ENCODE measurements at places on chromosomes 13 and 19.

DNA sequence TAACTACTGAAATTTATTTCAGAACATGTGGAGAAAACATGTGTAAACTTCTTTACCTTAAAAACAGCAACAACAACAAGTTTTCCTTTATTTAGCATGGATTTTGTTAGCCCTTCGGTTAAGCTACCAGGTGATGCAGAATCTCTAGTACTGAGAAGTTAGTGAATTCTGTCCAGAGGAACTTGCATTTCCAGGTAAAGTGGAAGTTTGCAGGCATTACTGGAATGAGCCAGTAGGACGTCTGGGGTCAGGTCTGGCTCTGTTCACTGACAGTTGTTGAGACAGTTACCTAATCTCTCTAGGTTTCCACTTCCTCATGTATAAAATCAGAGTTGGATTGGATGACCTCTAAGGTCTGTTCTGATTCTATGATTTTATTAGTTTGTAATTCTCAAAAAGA, 244.3 kb downstream of the OLFM4 start:
- DNase-seq: no peak

- no peak for DNase-seq
Measured at GRCh38 chr19:35755550-35756376, 1.1 kb downstream of the HSPB6 start.

DNA sequence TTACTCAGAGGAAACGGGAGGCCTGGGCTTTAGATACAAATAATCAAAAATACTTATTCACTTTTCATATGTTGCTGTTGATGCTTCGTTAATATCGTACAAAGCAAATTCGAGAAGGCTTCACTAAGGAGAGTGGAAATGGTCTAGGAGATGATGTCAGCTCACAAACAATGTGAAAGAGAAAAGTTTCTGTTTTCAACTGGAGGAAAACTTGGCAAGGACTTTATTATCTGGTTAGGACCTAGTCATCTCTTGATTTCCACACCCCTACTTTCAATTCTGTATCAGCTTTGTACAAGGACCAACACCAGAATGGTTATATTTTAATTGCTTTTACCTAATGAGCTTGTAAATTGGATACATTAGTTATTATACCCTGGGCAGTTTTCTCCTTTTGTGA, 88.0 kb downstream of the SLC10A2 start:
- no peak for DNase-seq

GRCh38 chr13:44726214-44726613, 150.1 kb upstream of the TSC22D1 start:
- no peak for DNase-seq

- DNase-seq: no peak
Measured at GRCh38 chr19:5333581-5334365, 6.8 kb downstream of the PTPRS start.

DNA sequence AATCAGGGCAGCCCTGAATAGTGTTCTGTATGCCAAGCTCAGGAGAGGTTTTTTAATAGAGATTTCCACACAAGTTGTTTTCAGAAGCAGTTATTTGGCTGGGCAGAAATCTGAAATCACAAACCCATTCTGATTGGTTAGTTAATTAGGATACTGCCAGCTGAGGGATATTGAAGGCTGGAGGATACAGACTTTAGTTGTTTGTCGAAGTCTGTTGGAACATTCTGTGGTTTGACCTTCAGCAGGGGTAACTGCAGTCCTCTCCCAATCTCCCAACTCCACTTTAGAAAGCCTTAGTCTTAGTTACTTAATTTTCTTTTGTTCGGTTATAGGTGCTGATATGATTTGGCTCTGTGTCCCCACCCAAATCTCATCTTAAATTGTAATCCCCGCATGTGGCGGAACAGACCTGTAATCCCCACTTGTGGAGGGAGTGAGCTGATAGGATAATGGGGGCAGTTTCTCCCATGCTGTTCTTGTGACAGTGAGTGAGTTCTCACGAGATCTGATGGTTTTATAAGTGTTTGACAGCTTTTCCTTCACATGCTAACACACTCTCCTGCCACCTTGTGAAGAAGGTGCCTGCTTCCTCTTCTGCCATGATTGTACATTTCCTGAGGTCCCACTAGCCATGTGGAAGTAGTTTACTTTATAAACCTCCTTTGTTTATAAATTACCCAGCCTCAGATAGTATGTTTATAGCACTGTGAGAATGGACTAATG, 169.2 kb downstream of the GPC5 start:
- no peak for DNase-seq

DNA sequence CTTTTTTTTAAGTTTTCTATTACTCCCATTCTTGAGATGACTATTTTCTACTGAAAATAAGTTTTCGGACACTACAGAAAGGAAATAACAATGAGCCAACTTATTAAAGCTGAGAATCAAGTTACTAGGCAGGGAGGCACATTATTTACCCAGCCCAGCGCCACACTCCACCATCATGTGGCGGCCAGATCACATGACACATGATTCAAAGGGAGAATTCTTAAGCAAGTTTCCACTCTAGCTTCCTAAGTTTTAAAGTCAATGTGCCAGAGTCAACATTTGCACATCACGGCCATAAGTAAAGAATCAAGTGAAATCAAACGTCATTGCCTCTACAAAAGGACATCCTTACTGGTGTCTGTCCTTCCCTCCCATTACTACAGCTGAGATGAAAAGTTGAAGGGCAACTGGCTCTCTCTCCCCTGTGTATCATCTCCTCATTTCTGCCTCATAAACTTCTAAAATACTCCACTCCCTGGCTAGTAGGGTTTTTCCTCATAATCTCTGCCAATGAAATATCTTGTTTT, 81.7 kb downstream of the KLF12 start:
- no peak for DNase-seq

DNA sequence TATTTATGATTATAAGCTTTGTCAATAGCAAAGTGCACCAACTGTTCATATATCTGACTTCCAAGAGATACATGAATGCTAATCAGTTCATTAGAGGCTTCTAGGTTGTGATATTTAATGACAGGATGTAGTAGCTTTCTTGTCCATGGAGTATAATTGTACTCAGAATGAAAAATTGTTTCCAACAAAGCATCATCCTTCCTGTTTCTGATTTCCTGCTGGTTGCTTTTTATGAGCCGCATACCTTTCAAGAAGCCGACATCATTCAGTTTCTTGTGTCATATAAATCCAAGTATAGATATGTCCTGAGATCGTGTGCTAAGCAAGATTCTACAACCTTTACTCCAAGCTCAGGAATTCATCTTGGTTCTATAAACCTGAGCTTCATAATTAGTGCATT, 326.6 kb downstream of the DIAPH3 start:
- no peak for DNase-seq

DNA sequence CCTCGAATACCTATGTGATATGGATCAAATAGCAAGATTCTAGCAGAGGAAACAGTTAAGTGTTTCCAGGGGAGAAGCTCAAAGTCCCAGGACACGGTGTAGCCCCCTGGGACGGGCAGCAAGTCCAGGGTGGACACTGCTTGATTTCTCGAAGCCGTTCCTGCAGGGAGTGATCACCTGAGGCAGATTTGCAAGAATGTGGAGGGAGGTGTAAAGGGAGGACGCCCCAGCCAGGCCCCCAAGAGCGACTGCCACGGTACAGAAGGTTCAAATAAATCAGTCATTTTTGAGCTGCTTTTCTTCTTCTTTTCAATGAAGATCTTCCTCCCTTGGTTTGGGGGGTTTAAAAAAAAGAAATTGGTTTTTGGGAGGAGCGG, 41.4 kb downstream of the KLF2 start:
- DNase-seq: no peak

GRCh38 chr13:37918751-37919150, 49.2 kb upstream of the TRPC4 start:
- no peak for DNase-seq
